ENCODE measurements at places on chromosomes 13 and 19.
A peak's percentile ranks its signal among the peaks of the same experiment; 100 is the strongest.

DNA sequence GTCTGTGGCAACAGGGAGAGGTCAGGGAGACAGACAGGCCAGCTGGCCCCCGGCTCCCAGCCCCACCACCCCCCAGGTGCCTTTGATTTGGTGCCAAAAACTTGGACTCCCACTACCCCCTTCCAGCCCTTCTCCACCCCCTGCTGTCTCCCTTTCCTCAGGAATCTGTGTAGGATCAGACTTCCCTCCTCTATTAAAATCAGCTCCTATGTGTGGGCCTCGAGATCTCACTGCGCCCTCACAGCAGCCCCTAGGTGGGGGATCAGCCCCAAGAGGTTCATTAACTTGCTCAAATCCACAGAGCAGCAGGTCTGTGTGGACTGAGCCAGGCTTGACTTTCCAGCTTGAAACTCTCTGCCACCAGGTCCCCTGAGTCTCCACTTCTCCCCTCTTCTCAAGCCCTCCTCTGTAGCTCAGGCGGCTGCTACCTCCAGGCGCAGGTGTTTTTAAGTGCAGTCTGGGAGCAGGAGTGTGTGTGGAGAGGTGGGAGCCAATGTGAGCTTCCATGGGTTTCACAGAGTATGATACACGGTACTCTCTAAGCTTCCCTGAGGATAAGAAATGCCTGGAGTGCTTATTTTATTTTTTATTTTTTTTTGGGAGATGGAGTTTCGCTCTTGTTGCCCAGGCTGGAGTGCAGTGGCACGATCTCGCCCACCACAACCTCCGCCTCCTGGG is 1.7 kb downstream of the GAPDHS start:
- DNase-seq = no peak

- DNase-seq = no peak
These were observed 46.4 kb downstream of the RUBCNL start for GRCh38 chr13:46340631-46341111.

DNA sequence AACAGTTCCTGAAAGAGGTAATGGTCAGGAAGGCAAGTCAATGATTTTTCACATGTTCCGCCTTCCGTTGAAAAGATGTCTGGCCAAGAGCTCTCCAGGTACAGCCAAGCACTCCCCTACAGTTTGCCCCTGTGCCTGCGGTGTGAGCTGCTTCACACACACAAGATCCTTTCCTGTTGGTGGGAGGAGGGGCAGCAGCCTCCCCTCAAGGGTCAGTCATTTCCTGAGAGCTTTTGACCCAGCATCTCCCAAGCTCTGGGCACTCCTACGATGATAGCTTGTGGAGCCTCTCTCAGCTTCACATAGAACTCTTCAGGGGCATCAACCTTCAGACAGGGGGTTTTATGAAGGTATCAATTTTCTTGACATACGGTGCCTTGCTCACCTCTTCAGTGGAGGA is 86.9 kb downstream of the DOCK9 start:
- DNase-seq = no peak

GRCh38 chr13:80881034-80881433 is 540.1 kb upstream of the SPRY2 start:
- no peak for DNase-seq

- DNase-seq = no peak
These were observed at the start of gene KMT2B for GRCh38 chr19:35717665-35718344. TSS of gene KMT2B (plus strand) at chr19:35718003. CDS start at chr19:35718019, 16 bp downstream.

DNA sequence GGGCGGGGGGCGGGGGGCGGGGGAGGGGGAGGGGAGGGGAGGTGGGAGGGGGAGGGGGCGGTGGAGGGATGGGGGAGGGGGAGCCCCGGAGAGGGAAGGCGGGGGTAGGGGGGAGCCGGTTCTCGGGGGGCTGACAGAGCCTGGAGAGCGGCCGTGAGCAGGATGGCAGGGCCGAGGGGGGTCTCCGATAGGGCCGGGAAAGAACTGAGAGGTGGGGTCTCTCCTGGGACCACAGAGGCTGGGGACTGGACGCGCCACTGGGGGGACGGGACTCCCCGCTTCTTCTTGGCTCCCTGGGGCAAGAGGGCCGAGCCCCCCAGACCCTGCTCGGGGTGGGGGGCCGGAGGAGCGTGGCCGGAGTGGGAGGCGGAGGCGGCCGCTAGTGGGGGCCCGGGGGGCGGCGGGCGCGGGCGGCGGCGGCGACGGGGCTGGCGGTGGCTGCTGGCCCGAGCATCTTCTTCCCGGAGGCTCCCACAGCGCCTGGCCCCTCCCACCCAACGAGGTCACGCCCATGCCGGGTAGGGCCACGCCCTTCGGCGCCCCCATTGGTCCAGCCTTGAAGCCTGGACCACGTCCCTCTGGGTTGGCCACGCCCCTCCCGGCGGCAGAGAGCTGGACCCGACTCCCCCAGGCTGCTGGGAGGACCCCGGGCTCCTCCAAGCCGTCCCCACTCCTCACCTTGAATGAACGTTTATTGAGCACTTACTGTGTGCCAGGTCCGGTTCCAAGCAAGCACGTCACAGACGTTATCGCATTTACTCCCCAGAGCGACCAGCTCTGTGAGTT is at the start of gene NOVA2:
NOVA2 (minus strand) TSS at position 313 of the 786 bp plus-strand sequence. CDS start 514 bp downstream, outside the sequence.
- peak; percentile 77 for DNase-seq

DNA sequence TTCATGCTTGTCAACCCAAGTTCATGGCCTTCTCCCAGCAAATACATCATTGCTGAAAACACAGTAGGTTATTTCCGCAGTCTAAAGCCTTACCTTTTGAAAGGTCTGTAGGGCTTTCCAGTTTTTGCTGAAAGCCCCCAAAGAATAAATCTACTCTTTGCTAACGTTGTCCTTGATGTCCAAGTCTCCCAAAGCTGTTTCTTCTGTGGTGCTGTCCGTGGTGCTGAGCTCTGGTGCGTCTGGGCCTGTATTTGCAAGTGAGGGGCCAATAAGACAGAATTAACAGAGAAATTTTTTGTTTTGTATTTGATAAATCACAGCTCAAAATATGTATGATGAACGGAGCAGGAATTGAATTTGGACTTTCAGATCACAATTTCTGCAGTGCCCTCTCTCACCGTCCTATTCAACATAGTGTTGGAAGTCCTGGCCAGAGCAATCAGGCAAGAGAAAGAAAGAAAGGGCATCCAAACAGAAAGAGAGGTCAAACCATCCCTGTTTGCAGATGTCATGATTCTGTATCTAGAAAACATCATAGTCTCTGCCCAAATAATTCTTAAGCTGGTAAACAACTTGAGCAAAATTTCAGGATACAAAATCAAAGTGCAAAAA is 9.8 kb upstream of the LGALS16 start:
- peak; percentile 29 for DNase-seq

DNA sequence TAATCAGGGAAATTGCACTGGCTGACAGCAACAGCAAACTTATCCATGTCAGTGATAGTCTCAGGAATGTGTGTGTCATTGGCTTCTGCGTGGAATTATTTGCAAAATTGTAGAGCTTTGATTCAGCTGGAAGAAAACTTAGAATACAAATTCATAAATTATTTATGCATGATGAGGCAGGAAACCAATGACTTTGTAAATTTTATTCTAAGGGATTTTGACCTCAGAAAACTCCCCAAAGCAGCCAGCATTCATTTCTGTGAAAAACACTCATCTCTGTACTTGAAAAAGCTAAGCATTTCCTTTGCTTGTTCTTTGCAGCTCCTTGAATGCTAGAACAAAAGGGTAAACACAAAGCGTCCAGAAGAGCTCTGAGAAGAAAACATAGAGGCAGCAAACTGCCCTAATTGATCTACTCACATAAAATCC is 162.4 kb downstream of the DCT start:
- peak; percentile 65 for DNase-seq

GRCh38 chr19:1295169-1296012 is 9.7 kb downstream of the EFNA2 start:
- DNase-seq = no peak

GRCh38 chr13:109496216-109496615 is 290.2 kb downstream of the IRS2 start:
- no peak for DNase-seq

GRCh38 chr19:18683958-18684641 is 620 bp downstream of the CRTC1 start:
- DNase-seq = no peak

- no peak for DNase-seq
These were observed 1930.2 kb upstream of the PCDH20 start for GRCh38 chr13:63345835-63346234.

DNA sequence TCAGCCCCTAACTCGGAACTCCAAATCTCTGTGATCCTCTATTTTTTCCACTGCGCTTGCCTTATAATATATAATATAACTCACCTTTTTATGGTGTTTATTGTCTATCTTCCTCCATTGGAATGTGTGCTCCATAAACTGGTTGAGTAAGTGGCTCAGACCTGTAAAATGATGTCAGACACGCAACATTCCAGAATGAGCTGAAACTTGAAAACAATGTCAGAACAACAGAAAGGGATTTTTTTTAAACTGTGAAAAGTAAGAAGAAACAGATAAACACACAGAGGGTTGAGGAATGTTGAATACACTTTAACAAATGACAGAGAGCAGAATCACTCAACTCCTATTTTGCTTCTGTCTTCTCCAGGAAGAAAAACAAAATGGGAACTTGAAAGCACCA is 19.1 kb upstream of the FAM216B start:
- peak; percentile 47 for DNase-seq

DNA sequence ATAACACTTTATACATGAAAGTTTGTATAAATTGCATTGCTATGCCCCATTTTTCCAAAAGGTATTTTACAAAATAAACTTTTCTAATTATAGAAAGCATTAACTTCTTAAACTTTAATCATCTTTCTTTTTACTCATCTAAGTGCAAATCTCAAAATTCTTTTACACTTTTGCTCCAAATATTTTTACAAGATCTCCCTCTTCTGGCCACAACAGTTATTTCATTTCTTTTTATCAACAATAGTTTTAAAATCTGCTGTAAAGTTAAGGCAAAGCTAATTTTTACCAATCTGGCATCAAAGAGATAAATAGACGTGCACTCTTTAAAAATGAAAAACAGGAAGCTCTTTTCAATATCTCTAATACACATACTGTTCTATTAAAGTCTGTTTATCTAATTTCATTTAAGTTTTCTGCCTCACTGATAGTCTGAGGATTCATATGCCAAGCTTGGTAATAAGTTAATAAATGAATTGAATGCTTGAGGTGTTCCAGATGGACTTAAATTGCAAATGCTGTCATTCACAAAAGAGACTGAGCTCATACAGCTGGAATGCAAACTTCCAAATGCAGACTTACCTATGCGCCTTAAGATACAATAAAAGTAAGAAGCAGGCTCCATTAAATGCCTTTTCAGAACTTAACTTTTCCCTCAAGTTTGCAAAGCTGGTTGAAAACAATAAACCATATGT is 583.0 kb upstream of the ATXN8OS start:
- DNase-seq = no peak

DNA sequence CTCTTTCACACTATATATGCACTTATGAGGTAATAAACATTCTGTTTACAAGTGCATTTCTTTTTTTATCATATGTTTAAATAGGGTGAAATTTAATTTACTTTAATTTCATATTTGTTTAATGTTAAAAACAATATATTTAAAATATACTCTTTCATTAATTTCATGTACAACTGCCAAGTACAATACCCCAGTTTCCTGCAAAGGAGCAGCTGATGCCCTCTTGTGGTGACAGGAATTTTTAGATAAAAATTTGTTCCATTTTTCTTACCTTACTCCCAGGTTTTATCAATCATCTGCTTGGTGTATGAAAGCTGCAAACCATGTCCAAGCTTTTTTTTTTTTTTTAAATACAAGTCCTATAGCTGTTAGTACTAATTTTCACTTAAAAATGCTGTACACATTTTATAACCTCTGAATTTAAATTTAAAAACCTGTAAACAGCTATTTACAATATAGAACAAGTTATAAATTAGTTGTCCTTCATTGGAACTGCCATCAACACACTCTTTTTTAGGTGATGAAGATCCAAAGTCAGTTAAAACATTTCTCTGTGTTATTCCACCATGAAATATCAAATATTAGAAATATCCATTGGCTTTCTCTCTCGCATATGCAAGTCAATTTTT is 4.9 kb downstream of the PCDH20 start:
- peak; percentile 8 for DNase-seq

DNA sequence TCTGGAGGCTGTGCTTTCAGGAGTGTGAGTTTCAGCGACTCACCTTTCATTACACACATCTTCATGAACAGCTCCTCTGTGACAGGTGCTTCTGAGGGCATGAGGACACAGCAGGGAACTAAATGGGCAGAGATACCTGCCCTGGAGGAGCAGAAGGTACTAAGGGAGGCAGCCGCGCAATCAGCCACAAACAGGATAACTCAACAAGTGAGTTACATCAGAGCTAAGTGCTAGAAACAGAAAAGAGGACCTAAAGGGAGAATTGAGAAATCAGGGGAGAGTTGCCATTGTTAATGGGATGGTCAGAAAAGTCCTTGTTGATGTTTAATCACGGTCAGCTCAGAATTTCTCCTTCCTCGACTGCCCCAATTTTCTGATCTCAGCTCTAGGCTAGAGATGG is 42.5 kb downstream of the SYDE1 start:
- DNase-seq = no peak

DNA sequence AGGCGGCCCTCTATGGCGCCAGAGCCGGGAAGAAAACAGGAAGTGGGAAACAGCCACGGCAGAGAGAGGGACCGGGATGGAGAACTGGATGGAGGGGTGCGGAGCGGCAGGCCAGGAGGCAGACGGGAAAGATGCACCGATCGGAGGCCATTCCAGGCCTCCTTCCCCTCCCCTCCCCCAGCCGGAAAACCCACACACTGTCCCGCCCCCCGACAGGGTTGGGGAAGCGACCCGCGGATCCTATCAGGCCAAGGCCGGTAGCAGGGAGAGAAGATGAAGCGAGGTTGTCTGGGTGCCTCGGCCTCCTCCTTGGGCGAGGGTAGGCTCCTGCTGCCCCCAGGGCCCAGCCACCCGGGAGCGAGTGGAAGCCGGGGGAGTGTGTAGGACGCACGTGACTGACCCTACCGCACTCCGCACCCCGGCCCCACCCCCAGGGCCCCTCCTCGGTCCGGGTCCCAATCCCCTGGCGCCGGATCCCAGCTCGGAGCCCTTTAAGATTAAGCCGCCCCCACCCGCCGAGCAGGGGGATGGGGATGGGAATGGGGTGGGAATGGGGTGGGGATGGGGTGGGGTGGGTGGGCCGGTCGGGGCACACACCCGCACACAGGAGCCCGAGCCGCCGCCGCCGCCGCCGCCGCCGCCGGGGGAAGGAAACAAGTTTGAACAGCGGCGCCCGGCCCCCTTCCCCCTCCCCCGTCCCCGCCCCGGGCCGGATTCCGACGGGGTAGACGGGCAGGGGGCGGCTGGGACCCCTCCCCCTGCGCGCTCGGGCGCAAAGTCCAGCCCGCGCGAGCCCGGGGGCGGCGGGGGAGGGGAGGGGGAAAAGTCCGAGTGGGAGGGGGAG is 1.5 kb downstream of the ERF start:
- no peak for DNase-seq
